ENCODE measurements at places on chromosomes 7 and 10.

- peak; percentile 20 for DNase-seq
Observed at GRCh38 chr7:37031571-37032257, 307.4 kb upstream of the AOAH start.

DNA sequence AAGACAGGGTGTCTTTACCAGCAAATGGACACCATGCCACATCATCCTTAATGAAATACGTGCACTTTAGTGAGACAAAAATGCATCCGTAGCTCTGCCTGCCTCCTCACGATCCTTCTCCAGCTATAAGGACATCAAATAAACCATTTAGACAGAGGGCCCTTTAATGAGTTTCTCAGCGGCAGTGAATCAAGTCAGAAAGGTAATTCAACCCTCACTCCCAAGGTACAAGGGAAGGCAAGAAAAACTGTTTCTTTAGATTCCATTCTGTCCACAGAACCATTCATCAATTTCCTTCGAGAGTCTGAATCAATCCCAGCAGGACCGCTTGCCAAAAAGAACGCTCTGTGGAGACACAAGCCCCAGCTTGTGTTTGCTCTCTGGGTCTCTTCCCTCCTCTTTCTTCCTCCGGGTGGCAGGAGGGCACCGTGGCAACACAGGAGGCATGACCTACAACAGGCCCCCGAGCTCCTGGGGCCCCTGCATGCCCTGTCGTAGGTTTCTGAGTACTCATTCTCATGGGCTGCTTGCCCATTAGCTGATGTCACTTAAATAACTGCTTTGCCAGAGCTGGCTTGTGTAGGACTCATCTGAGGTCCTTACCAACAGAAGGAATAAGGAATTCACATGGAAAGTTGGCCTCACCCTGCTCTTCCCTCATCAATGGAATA, 297.8 kb upstream of the PRKCQ start:
- peak; percentile 14 for DNase-seq

DNA sequence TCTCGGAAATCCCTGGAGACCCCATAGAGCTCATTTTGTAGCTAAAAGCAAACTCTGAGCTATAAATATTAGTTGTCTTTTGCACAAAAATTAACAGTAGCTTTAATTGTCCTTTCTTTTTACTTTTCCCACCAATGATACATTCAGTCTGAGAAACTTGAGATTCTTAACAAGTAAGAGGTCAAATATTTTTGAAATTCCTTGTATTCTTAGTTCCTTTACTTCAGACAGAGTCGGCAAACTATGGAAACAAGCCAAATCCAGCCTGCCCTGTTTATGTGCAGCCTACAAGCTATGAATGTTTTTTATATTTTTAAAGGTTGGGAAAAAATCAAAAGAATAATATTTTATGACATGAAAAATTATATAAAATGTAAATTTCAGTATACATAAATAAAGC, 146.6 kb downstream of the CTNNA3 start:
- no peak for DNase-seq

DNA sequence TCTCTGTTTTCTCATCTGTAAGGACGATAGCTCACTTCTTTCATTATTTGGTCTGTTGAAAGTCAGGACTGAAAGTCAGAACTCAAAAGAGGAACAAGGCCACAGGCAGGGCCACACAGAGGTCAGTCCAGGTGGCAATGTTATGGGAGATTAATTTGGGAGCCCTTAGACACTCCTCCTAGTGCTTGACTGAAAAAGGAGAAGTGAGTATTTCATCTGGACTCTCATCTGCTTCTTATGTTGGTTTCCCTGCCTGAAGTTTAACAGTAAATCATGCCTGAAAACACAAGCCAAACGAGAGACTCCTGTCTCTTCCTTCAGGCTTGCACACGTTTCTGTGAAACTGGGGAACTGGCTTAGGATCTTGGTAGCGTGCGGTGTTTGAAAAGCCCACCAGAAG, 248.5 kb downstream of the BUB3 start:
- DNase-seq = no peak
